ENCODE measurements at places on chromosomes 1 and 21.
A peak's percentile ranks its signal among the peaks of the same experiment; 100 is the strongest.

DNA sequence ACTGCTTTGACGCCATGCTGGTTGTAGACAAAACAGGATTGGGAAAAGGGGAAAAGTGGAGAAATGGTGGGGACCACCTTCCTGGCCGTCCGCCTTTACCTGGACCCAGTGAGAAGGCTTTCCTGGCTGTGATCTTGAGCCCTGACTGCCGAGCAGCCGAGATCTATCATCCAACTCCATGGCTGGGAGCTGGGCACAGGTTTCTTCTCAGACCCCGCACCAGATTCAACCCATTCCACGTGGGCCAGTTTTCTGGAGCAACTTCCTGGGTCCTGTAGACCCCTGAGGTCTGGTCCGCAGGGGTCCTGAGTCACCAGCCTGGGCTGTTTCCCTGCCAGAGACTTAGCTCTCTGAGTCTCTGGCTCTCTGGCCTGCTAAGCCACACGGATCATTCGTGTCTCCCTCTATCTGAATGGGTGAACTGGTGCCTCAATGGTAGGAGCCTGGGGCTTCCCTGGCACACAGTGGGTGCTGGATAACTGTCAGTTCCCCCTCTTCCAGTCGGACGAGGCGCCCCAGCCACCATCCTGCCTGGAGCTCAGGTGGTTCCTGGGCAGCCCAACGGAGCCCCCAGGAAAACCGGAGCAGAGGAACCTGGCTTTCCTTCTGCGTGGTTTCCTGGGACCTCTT lies 4.5 kb upstream of the NPHP4 start:
- DNase-seq = no peak

- DNase-seq = no peak
Observed at GRCh38 chr1:205056188-205056611, 13.2 kb downstream of the CNTN2 start.

- DNase-seq = no peak
Observed at GRCh38 chr21:14773777-14774345, 227.7 kb upstream of the SAMSN1 start.

DNA sequence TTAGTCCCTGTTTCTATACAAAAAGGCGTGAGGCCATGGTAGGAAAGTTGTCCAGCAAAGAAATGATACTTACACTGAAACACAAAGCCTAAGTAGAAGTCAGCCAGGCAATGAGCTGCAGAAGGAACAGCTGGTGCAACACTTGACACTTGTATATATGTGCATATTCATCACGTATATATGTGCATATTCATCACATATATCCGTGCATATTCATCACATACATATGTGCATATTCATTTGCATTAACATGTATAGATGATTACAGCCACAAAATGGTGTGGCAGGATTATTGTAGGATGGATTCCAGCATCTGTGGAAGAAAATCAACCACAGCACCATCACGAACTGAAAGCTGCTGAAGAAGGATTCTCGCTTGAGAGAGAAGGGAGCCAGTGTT lies 189.0 kb upstream of the RGS18 start:
- DNase-seq = no peak

DNA sequence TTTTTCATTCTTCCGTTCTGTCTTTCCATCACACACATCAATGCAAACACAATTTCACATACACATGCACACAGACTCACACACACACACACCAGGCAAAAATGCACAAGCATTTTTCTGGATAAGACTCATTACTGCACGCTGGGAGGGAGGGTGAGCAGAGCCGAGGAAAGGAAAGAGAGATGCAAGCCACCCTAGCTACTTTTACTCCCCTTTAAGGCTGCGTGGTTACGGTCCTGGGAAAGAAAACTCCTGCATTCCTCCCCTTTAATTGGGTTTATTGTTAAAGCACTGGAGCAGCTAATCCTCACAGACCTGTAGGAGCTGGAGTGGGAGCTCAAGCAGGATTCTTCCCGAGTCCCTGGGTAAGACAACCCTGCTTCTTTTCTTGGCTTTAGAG lies at the start of gene CAMK1G:
Gene CAMK1G, plus strand, starts transcription at position 307 of the 400 bp plus-strand sequence. CDS start 11,270 bp downstream, outside the sequence.
- DNase-seq = peak; percentile 78

GRCh38 chr1:59776960-59777852 lies 37.5 kb upstream of the HOOK1 start:
- DNase-seq = peak; percentile 74

- DNase-seq = no peak
Observed at GRCh38 chr1:114509596-114510273, 1.3 kb downstream of the TRIM33 start.

DNA sequence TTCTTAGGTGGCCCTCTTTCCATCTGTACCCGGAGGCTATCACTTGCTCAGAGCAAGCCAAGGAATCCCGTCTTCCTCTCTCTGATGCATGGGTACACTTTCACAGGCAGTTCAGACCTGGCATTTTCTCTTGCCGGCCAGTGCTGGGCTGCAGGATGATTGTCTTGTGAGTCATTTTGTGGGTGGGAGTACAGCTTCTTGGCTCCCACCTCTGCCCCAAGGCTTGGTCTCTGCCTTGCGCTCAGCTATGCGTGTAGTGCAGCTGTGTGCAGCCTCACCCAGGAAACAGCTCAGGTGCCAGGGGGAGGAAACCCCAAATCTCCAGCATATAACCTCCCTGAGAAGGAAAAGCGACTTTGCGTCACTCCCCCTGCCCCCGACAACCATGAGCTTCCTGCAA lies 3.9 kb upstream of the AJAP1 start:
- DNase-seq = peak; percentile 52

GRCh38 chr1:59266180-59266926 lies 30.5 kb upstream of the FGGY start:
- no peak for DNase-seq

DNA sequence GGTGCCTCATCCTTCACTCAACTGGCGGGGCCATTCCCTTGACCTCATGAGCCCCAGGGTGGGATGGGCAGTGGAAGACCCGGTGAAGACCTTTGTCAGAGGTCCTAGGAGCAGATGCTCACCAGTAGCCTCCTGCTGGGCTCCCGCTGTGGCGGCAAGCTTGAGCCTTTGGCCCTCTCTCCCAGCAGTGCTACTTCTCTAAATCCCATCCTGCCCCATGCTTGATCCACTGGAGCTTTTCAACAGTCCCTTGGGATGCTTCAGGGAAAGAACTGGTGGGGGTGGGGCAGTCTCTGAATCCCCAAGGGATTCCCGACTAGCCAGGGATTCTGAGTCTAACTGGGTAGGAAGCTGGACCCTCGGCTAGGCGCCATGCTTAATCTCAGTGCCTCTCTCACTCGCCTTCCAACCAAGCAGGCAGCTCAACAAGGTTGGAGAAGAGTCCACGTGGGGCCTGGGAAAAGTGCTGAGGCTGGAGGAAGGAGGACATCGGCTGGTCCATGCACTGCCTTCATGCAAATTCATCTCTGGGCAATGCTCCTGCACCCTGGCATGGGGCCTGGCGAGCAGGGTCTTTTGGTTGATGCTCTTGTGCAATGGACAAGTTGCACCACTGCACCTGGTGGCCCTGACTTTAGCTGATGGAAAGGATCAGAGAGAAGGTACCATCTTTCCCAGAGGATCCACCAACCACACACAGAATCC lies 190.3 kb downstream of the GRIK3 start:
- DNase-seq = no peak

DNA sequence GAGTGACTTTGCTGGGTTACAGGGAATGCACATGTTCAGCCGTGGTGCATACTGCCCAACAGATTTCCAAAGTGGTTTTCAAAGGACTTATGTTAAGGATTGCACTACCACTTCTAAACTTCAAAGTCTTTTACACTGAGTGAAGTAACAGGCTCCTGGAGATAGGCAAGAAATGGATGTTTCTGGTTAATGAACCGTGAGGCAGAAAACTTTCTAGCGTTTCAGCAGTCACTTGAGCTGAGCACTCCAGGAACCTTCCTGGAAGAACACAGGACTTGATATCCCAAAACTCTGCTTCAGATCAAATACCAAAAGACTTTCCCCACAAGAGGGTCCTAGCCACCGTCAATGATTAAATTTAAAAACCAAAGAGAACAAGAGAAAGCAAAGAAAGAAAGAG lies 74.3 kb upstream of the ATP1A1 start:
- DNase-seq = no peak

- DNase-seq = peak; percentile 79
Observed at GRCh38 chr1:212638492-212639151, 30.1 kb downstream of the ATF3 start.

GRCh38 chr1:90339811-90340210 lies 344.9 kb downstream of the ZNF326 start:
- no peak for DNase-seq

DNA sequence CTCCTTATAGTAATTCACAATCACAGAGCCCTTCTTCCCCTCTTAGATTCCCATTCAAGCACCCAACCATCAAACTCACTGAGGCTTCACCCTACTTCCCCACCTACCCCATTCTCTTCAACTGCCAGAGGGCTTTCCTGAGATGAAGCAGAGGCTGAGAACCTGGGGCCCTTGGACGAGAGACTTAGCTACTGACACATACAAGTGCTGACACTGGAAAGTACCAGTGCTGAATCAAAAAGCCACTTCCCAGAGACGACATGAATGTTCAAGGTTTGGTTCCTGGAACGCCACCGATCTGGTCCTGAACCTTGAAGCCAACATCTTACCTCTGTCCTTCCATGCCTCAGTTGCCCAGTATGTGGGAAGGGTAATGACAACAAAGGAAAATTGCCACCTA lies 16.6 kb upstream of the RAP1A start:
- no peak for DNase-seq

DNA sequence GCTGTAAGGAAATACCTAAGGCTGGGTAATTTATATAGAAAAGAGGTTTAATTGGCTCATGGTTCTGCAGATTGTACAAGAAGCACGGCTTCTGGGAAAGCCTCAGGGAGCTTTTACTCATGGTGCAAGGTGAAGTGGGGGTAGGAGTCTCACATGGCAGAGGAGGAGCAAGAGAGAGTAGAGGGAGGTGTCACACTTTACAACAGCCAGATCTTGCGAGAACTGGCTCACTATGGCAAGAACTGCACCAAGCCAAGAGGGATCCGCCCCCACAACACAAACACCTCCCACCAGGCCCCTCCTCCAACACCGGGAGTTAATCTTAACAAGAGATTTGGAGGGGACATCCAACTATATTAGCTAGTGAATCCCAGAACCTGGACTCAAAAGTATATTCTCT lies 135.4 kb upstream of the SOD1 start:
- DNase-seq = no peak

GRCh38 chr1:68624233-68624632 lies 127.4 kb upstream of the DEPDC1 start:
- peak; percentile 14 for DNase-seq

DNA sequence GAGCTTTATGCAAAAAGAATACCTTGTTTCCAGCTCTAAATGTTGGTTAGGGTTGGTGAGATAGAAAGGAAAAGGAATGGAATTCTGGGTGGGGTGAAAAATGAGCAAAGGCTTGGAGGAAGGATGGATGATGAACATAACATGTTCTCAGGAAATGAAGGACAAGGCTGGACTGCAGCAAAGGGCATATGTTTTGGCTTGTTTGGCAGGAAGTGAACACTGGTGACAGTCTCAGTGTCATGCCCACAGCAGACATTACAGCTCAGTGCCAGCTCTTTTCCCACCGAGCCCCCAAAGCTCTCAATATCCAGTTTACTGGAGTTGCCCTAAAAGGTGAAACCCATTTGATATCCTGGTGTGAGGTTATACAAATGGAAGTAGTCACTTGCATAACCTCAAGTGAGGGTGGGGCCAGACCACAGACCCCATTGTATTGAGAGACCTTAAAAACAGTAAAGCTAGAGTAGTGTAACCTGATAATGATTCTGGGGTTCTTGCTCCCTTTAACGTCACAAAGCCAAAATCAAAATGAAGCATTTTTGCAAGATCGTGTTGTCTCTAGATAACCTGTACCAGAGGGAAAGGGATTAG lies 270.6 kb downstream of the NFIA start:
- DNase-seq = no peak

DNA sequence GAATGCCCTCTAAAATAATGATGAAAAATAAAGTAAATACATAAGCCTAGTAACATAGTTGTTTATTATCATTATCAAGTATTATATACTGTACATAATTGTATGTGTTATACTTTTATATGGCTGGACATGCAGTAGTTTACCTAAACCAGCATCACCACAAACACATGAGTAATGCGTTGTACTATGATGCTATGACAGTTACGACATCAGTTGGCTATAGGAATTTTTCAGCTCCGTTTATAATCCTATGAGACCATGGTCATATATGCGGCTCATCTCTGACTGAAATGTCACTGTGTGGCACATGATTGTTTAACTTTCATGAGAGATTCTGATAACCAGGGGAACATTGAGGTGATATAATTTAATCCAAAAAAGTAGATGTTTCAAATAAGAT lies 352.1 kb downstream of the ST6GALNAC3 start:
- DNase-seq = no peak

- peak; percentile 55 for DNase-seq
Observed at GRCh38 chr1:42173961-42174735, 9.6 kb upstream of the GUCA2A start.

- DNase-seq = no peak
Observed at GRCh38 chr1:117058810-117059209, 1.3 kb upstream of the TTF2 start.

- peak; percentile 76 for DNase-seq
Observed at GRCh38 chr21:44789880-44790279, 11.7 kb downstream of the UBE2G2 start.

DNA sequence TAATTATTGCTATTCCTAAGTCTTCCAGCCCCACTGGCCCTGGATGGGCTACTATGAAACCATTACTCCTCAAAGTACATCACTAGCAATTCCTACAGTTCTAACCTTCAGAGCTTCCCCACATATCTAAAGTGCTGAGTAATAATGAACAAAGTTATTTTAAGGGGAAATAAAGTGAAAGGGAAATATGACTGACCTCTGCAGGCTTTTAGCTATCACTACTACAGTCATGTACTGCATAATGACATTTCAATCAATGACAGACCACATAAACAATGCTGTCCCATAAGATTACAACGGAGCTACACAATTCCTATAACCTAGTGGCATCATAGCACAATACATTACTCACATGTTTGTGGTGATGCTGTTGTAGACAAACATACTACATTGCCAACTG lies 32.5 kb upstream of the ASPM start:
- peak; percentile 60 for DNase-seq

DNA sequence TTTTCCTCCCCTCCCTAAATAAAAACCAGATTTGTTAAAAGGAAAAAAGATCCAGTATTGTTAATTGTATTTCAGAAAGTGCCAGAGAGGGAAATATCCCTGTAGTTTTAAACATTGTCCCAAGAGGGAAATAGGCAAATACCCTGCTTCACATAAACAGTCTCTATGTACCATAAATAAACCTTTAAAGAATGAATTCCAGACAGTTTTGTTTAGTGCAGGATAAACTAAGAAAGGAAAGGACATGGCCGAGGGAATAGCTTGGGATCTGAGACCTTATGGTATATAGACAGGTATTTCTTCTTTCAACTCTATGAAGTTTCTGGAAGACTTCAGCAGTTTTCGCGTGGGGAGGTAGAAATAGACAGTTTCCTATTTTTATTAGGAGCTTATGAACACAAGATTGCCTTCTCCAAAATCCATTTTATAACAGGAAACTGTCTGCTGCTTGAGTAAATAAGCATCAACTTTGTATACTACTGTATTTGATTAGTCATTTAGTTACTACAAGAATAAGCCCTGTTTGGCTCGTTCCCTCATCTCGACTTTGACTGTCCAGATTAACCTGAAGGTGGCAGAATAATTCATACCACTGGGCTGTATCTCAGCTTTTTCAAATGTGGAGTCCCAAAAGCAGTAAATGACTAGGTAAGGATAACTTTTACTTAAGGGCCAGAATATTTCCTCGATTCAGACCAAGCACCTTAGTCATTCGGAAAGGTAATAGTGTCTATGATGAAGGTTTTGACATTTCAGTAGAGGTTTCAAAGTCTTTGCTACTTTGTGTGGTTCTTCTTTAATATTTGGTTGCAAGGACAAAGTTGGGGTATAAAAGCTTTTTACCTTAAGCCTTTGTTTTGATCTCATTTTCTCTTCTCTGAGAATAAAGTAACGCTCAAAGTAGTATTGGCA lies 177.5 kb downstream of the VPS13D start:
- peak; percentile 80 for DNase-seq
